ENCODE measurements at places on chromosomes 2 and 18.

DNA sequence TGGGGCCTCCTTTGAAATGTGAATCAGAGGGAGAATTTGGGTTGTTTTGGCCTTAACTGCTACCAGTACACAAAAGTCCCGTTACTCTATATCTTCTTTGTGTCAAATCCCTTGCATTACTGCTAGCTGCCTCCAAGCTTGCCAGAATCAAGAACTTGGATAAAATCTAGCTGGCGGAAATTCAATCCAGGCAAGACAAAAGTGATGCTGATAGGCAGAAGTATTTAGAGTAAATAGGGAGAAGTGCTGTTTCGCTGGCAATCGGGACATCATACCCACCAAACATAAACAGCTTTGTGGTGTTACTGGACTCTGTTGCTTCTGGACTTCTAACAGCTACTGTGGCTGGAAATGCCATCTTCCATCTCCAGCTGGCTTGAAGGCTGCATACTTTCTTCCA, 2.5 kb downstream of the IFIH1 start:
- no peak for DNase-seq

GRCh38 chr2:101887328-101887727, 104.4 kb upstream of the IL1R2 start:
- no peak for DNase-seq

DNA sequence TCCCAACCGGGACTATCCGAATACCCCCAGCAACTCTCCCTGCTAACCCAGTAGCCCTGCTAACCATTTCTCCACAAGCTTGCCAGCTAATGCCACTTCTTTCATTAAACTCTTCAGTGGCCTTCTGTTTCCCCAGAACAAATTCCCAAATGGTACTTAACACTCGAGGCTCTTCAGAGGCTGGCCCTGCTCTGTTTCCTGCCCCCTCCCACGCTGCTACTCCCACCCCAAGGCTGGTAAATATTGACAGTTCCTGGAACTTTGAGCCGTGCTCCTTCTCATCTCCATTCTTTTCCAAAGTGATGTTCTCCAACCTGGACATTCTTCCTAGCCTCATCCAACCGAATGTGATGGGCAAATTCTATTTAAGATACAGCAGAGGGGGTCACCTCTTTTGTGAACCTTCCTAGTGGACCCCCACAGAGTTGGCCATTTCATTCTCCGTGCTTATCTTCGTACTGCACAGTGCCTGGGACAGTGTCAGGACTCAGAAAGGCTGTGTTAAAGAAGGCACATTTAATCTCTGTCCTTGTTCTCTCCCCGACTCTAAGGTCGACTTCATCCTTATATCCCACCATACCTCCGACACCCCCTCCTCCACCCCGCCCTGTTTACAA, 3.2 kb upstream of the KIDINS220 start:
- no peak for DNase-seq

DNA sequence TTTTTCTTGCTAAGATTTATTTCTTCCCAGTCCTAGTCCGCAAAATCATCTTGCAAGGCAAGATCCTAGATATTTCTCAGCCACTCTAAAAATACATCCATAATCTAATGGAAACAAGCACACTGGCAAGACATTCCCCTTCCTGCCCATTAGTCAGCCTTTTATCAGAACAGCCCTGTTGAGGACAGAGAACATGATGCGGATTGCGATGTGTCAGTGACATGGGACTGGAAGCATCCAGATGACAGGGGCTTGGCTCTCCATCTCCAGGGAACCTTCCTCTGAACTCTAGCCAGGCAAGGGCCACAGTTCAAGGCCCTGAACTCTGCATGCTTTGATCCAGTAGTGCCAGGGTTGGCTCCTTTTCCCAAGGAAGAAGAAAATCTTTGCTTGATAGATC, 70.0 kb downstream of the VSNL1 start:
- DNase-seq, result no peak

- DNase-seq, result no peak
Measured at GRCh38 chr2:191486584-191487320, 191.2 kb upstream of the NABP1 start.

GRCh38 chr18:75246721-75247610, 36.4 kb downstream of the TSHZ1 start:
- no peak for DNase-seq

DNA sequence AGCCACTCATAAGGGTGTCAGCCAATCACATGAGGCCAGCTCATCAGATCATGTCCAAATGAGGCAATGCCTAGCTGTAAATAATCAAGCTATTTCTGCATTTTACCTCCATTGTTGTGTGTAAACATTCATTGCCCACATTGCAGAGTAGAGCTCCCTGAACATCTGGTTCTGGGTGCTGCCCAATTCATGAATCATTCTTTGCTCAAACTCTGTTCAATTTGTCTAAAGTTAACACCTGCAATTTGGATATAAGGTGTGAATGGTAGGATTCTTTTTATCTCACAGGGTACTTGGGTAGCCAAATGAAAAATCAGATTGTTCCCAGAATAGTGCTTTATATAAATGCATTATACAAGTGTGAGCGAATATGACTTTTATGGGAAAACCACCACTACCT, 345.5 kb upstream of the NT5C1B start:
- DNase-seq, result no peak

- DNase-seq, result no peak
Measured at GRCh38 chr2:61550375-61551209, 12.4 kb upstream of the XPO1 start.

DNA sequence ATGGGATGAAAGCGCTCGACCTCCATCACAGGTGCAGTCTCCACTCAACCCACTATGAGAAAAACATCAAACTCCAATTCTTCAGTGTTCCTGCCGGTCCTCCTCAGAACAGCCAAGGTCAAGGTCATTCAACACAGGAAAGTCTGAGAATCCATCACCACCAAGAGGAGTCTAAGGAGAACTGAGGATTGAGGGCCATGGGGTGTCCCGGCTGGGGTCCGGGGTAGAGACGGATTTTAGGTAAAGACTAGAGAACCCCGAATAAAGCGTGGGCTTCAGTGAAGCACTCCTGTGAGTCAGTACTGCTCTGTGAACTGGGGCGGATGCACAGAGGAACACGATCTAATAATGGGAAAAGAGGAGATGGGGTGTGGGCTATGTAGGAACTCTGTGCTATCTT, 41.8 kb downstream of the PTGR3 start:
- no peak for DNase-seq

DNA sequence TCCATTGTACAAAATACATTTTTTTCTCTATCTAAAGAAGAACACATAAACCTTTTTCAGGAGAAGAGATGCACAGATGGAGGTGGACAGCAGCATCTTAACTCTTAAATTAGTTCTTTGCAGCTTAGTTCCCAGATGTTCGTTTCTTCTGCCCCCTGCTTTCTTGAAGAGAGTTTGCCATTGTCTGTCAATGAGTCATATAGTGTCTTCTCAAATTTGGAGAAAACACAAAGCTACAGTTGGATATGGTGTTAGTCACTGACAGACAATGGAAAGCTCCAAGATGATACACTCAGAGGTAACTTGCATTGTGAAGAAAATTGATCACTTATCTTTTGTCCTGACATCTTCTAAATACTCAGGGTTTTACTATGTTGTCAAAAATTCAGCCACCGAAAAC, 48.8 kb upstream of the TMEFF2 start:
- no peak for DNase-seq

DNA sequence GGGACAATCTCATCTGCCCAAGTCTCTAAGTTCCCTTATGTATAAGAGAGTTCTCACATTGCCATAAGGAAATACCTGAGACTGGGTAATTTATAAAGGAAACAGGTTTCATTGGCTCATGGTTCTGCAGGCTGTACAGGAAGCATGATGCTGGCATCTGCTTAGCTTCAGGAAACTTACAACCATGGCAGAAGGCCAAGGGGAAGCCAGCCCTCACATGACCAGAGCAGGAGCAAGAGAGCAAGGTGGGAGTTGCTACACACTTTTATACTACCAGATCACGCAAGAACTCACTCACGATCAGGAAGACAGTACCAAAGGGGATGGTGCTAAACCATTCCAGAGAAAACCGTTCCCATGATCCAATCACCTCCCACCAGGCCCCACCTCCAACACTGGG, 73.9 kb downstream of the PRKRA start:
- no peak for DNase-seq

GRCh38 chr2:85926526-85926925, 37.7 kb upstream of the ST3GAL5 start:
- DNase-seq, result no peak

GRCh38 chr2:241412144-241412543, 56.1 kb downstream of the FARP2 start:
- no peak for DNase-seq

DNA sequence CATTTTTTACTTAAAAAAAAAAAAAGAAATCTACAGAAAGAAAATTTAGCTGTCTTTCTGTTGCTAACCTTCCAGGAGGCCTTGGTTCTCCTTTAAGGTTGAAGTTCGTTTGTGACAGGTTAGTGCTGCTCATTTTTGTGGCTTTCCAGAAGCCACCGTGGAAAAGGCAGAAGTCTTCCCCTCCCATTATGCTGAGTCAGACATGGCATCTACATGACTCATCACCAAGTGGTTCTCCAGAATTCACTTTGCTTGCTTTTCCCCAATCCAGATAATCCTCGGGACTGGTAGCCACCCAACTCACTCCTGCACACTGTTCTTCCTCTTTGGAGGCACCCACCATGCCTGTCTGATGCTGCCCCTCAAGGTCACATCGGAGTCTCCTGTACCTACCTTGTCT, 228.7 kb downstream of the PIK3C3 start:
- no peak for DNase-seq

DNA sequence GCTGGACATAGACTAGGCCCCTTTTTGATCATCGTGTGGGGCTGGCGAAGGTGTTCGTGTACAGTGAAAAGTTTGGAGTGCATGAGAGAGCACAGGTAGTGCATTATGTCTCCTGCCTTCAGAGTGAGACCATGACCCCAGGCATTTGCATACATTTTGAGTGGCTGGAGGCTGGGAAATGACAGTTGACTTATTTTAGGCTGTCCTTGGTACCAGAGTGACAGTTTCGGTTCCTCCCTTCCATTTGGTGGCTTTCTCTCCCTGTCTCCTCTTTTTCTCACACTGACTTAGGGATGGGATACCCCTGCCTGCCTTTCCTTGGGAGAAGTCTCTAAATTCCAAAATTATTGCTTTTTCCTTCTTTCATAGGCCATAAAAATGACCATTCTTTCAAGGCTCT, 20.1 kb downstream of the SERPINB12 start:
- DNase-seq, result no peak

GRCh38 chr2:179949438-179949837, 57.7 kb downstream of the CWC22 start:
- no peak for DNase-seq

DNA sequence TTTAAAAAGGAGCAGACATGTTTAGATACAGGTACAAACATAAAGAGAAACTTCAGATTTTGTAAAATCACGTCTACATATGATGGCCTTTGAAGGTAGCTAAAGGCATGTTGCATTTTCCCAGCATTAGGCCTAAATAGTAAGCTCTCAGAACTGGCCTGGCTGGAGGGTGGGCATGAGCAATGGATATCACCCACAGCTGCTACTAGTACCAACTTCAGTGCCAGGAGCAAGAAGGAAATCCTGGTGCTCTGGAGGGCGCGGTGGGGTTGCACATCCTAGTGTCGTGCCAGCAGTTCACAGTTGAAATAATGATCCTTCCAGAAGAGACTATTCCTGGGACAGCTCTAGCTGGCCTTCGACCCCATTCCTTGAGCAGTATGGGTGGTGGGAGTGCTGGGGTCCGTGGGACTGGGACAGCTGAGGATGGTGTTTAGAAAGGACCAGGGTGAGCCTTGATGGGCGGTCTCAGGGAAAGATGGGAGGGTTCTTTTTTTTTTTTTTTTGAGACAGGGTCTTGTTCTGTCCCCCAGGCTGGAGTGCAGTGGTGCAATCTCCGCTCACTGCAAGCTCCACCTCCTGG, 4.9 kb downstream of the DES start:
- no peak for DNase-seq

- DNase-seq, result no peak
Measured at GRCh38 chr2:8036366-8036765, 645.5 kb upstream of the ID2 start.

GRCh38 chr2:219452361-219453317, 18.0 kb downstream of the SPEG start:
- no peak for DNase-seq

DNA sequence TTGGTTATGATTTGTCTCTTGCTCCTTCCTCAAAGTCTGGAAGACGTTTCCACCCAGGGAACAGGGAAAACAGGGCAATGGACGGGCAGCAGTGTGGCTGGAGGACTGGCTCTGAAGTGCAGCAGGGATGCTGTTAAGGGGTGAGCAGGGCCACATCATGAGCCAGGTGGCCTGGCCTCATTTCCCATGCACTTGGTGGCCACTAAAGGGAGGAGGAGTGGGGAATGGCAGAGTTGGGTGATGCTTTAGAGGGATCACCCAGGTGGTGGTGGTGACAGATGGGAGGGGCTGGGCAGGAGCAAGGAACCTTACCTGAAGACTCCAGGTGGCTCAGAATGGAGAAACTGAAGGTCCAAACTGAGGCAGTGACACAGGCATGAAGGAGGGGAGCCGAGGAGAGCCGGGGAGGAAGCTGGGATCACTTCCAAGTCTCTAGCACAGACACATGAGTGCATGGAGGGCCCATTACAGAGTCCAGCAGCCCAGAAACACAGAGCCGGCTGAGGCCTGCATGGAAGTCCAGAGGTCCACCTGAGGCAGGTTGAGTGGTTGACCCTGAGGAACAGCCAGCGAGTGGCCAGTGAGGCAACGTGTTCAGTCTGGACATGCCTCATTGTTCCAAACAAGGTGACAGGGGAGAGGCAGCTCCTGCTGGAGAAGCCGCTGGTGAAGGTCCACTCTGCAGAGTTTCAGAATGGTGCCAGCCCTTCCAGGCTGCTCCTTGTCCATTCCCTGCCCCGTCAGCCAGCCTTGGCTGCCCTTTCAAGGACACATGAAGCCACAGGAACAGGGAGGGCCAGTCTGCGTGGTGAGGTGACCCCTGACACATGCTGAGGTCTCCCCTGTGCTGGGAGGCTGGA, 91.7 kb downstream of the LPIN1 start:
- no peak for DNase-seq

GRCh38 chr2:149129433-149129832, 90.9 kb downstream of the LYPD6B start:
- no peak for DNase-seq

DNA sequence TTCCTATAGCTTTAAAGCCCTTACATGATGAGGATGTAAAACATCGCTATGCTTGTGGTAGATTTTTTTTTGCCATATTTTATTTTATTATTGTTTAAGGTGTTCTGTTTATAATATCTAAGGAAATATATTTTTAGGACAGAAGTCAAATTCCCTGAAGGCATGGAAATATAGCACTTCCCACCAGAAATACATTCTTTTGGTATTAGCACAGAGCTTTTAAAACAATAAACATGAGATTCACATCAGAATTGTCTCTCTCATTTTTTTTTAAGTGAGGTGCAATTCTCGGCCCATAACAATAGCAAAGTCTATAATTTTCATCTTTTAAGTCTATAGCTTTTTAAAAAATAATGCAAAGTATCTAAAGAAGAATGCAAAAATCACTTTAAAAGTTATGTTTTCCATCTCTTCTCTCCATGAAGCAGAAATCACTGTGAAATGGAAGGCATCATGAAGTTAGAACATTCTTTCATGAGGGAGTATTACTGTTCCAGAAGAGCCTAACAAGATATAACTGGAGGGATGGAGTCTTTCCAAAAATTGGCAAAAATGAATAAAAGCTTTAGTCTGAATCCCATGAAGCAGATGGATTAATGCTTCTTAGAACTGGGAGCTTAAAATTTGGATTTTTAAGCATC, 283.6 kb upstream of the TRIB2 start:
- DNase-seq, result no peak

GRCh38 chr18:40974448-40974847, 980.6 kb upstream of the PIK3C3 start:
- DNase-seq, result no peak

- DNase-seq, result no peak
Measured at GRCh38 chr18:25314838-25315190, 37.2 kb downstream of the ZNF521 start.
